ENCODE measurements at places on chromosomes 16 and 17. TPM values are rescaled to one million over a fixed set of nuclear protein-coding genes. Genes with fewer than 3 reads are reported as not detected.
A peak's percentile ranks its signal among the peaks of the same experiment; 100 is the strongest.

Gene CARD14
- not detected for total RNA-seq

Gene MAFG
- total RNA-seq, result 49.4 TPM

Gene NPIPB2
- 35.5 TPM for total RNA-seq

Gene SOX15
- total RNA-seq, result 0.26 TPM

Gene TMEM88
- 2.7 TPM for total RNA-seq

Gene PHOSPHO1
- total RNA-seq, result not detected

Gene ZNF594
- 19.7 TPM for total RNA-seq

GRCh38 chr16:75758215-75758614 lies 31.9 kb upstream of the CPHXL start:
- H3K36me3 ChIP-seq, result no peaks in the 10 kb centered on the region
- no peak for DNase-seq
- H3K4me1 ChIP-seq, result peaks cover 5% of the 10 kb centered on the region
- H3K27me3 ChIP-seq, result peaks cover 9% of the 10 kb centered on the region
- no peak overlapping the region for H3K4me3 ChIP-seq

GRCh38 chr16:10935226-10935915 lies 6.9 kb downstream of the DEXI start:
- no peaks in the 10 kb centered on the region for H3K27me3 ChIP-seq
- no peak overlapping the region for H3K4me3 ChIP-seq
- no peak overlapping the region for H3K27ac ChIP-seq
- no peak for DNase-seq

GRCh38 chr16:64627288-64627687 lies 494.6 kb downstream of the CDH11 start:
- no peak overlapping the region for H3K4me3 ChIP-seq
- H3K27ac ChIP-seq, result no peak overlapping the region
- no peak for DNase-seq
- no peaks in the 10 kb centered on the region for H3K27me3 ChIP-seq
- H3K4me1 ChIP-seq, result no peaks in the 10 kb centered on the region

DNA sequence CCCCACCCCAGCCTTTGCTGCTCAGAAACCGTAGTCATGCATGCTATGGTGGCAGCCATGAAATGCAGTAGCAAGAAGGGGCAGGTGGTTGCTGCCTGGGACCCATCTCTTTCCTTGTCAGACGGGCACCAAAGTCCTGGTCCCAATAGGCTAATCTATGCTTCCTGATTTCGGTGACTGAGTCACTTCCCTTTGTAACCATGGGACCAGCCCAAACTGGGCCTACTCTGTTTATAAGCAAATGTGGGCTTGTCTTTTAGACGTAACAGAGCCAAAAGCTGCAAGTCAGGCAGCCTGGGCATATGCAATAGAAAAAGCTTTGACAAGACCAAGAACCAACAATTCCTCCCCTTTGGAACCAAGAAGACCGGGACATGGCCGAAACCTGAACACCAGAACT lies 99.1 kb upstream of the RBBP6 start:
- H3K27ac ChIP-seq, result no peak overlapping the region
- H3K4me1 ChIP-seq, result no peaks in the 10 kb centered on the region
- H3K36me3 ChIP-seq, result no peaks in the 10 kb centered on the region
- DNase-seq, result no peak
- peaks cover 15% of the 10 kb centered on the region for H3K27me3 ChIP-seq

DNA sequence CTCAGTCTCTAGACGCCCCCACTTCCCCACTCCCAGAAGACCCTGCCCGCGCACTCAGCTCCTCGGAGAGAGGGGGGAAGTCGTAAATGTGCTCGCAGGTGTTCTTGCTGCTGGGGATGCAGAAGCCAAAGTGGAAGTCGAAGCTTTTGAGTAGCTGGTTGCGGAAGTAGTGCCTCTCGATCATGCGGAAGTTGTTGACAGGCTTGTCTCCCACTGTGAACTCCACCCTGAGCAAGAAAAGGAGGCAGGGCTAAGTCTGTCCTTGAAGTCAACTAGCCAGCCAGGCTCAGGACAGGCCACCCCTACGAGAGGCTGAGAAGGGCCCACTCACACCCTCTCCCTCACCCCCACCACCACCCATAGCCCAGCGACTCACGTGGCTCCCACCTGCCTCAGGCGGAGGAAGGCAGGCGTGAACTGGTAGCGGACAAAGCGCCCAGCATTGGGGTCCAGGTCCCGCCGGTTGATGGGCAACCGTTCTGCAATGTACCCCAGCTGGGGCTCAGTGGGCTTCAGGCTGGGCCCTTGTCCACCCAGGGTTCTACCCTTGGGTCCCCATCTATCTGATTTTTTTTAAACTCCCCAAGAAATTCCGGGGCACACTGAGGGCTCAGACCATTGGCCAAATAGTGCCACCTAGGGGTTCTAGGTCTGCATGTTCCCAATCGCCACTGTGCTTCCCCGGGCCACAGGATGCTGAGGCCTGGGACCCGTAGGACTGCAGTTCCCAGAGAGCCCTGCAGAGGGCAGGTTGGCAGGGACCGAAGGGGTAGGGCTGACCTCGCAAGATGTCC lies 4.6 kb downstream of the UNC119 start:
- H3K4me1 ChIP-seq, result peaks cover 45% of the 10 kb centered on the region
- H3K36me3 ChIP-seq, result peaks cover 5% of the 10 kb centered on the region
- no peaks in the 10 kb centered on the region for H3K27me3 ChIP-seq

DNA sequence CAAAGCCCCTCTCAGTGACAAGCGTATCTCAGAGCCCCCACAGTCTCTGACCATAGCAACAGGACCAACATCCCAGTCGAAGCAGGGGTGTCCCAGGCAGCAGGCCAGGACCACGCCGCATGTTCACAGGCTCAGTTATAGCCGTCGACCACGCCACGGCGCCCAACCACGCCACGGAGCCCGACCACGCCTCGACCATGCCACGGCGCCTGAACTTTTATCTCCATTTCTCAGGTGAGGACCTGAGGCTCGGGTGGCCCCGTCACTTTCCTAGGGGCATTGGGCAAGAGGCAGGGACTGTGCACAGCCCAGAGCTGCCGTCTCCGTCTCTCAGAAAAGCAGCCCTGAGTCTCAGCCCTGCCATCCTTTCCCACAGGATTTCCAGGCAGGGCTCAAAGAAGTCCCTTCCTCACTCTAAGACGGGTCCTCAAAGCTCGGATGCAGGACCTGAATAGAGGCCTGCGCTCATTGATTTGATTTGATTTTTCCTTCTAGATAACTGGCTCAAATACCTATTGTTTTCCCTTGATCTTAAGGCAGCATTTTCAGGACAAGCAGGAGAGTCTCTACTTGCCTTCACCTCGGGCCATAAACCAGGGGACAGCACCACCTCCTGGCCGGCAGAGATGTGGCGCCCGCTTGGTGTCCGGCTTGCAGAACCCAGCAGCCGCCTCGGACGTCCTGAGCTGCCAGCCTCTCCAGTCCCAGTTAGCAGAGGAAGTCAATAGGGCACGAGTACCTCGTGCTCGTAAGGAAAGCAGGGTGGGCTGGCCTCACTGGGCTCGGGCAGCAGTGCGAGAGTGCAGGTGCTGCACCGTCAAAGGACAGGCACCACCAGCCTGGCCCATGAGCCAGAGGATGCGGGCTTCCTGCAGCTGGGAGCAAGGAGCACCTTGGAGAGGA lies 38.8 kb downstream of the C16orf95 start:
- H3K4me1 ChIP-seq, result peaks cover 12% of the 10 kb centered on the region
- H3K27ac ChIP-seq, result no peak overlapping the region
- H3K36me3 ChIP-seq, result no peaks in the 10 kb centered on the region
- DNase-seq, result peak; percentile 70

GRCh38 chr16:68331879-68332410 lies 21.1 kb downstream of the PRMT7 start:
- peak overlapping the region; percentile 18 for H3K27ac ChIP-seq
- no peak overlapping the region for H3K4me3 ChIP-seq
- peaks cover 6% of the 10 kb centered on the region for H3K36me3 ChIP-seq
- peaks cover 16% of the 10 kb centered on the region for H3K4me1 ChIP-seq
- H3K27me3 ChIP-seq, result no peaks in the 10 kb centered on the region

- no peaks in the 10 kb centered on the region for H3K36me3 ChIP-seq
- no peaks in the 10 kb centered on the region for H3K27me3 ChIP-seq
- no peak for DNase-seq
These were observed 18.5 kb downstream of the GAA start for GRCh38 chr17:80119839-80120238.

DNA sequence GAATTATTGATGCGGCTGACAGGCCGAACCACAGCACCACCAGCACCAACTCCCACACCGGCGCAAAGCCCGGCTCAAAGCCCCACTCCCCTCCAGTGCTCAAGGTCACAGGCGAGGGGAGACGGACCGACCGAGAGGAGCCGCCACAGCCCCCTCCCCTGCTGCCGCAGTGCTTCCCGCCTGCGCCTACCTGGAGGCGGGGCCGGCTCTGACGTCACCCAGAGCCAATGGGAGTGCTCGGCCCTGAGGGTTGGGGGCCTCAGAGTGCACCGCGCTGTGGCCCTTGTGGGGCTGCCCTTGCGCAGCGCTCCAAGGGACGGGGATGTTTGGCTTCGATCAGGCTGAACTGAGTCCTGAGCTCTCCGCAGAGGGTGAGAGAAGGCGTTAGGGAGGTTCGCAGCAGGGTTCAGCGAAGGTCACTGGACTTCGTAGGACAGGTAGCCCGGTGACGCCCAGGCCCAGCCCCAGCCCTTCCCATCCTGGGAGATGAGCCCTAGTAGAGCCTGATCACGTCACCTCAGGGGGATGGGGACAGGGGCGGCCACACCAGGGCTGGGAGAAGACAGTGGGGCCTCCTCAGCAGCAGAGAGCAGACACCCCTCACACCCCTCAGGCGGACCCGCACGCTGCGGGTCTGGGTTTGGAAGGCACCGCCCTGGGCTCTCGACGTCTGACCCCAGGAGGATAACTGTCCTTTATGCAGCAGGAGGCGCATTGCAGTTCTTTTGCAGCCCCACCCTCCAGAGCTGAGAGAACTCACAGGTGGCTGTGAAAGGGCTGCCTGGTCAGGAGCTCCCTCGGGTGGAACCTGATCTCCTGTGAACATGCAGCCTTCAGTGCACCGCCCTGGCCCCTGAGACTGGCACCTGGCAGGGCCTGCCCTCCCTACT lies 1.5 kb downstream of the NDRG4 start:
- DNase-seq, result no peak
- H3K4me3 ChIP-seq, result peak overlapping the region; percentile 36
- no peaks in the 10 kb centered on the region for H3K27me3 ChIP-seq
- peaks cover 13% of the 10 kb centered on the region for H3K4me1 ChIP-seq
- H3K27ac ChIP-seq, result no peak overlapping the region

- H3K4me3 ChIP-seq, result no peak overlapping the region
- peaks cover 6% of the 10 kb centered on the region for H3K4me1 ChIP-seq
- H3K27me3 ChIP-seq, result no peaks in the 10 kb centered on the region
- H3K36me3 ChIP-seq, result peaks cover 6% of the 10 kb centered on the region
- H3K27ac ChIP-seq, result no peak overlapping the region
These were observed 17.5 kb downstream of the RHOT1 start for GRCh38 chr17:32159586-32160438.

GRCh38 chr17:48792033-48792798 lies 24.8 kb downstream of the TTLL6 start:
- peak overlapping the region; percentile 79 for H3K27ac ChIP-seq
- H3K27me3 ChIP-seq, result peaks cover 40% of the 10 kb centered on the region
- H3K4me3 ChIP-seq, result no peak overlapping the region
- no peak for DNase-seq
- H3K4me1 ChIP-seq, result peaks cover 19% of the 10 kb centered on the region
- H3K36me3 ChIP-seq, result no peaks in the 10 kb centered on the region

DNA sequence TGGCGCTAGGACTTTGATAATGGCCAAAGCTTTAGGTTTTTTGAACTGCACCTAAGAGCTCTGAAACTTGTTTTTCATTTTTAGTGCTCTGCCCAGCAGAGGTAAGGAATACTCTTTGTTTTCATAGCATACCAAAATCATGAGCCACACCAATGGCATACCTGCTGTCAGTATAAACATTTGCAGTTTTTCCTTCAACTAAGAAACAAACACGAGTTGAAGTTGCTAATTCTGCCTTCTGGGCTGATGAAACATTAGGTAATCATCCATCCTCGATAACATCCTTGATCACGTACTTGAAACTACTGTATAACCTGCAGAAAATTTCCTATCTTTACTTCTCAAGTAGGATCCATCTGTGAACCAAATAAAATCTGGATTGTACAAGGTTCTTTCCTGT lies 20.6 kb upstream of the B4GALNT2 start:
- peaks cover 13% of the 10 kb centered on the region for H3K27me3 ChIP-seq
- no peak overlapping the region for H3K27ac ChIP-seq
- H3K4me3 ChIP-seq, result no peak overlapping the region
- H3K36me3 ChIP-seq, result no peaks in the 10 kb centered on the region
- H3K4me1 ChIP-seq, result no peaks in the 10 kb centered on the region
- DNase-seq, result no peak

- no peaks in the 10 kb centered on the region for H3K27me3 ChIP-seq
- peaks cover 6% of the 10 kb centered on the region for H3K36me3 ChIP-seq
- no peak overlapping the region for H3K4me3 ChIP-seq
- no peak for DNase-seq
These were observed 37.8 kb downstream of the GOSR1 start for GRCh38 chr17:30514895-30515596.

DNA sequence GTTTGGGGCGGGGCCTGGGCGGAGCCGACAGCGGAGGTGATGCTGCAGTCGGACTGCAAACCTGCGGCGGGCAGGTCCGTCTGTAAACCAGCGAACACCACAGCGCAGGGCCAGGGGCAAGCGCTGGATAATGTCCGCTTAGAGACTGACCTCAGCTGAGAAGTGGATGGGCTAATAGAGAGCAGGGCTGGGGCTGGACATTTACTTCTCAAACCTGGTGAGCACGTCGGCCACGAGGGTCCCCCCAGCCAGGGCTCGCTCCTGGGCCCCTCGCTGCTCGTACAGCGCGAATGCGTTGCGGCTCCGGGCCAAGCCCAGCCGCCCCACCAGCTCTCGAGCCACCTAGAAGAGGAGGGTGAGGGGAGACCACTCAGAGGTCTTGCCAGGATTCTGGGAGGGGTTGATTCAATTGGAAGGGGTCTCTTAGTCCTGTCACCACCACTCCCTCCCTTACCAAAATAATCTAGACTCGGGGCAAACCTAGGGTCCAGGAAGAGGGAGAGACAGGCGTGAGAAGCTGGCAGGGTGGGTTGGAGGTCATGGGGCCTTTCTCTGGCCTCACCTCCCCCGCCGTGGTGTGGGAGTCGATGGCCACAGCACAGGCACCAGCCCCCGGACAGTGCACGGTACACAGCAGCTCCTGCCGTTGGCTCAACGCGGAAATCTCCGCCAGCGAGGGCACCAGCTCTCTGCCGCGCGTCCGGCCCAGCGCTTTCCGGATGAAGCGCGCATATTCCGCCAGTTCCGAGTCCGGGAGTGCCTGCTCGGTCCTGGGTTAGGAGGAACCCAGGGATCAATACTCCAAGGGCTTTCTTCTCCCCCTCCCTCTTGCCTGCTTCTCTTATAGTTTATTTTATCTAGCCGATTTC lies 5.8 kb downstream of the PLEKHH3 start:
- H3K27ac ChIP-seq, result no peak overlapping the region
- no peak for DNase-seq
- H3K27me3 ChIP-seq, result peaks cover 23% of the 10 kb centered on the region
- H3K36me3 ChIP-seq, result no peaks in the 10 kb centered on the region

- no peak overlapping the region for H3K27ac ChIP-seq
- no peaks in the 10 kb centered on the region for H3K36me3 ChIP-seq
- no peak overlapping the region for H3K4me3 ChIP-seq
- H3K27me3 ChIP-seq, result peaks cover 11% of the 10 kb centered on the region
These were observed 152.0 kb downstream of the KCNJ12 start for GRCh38 chr17:21528031-21528695.

- no peaks in the 10 kb centered on the region for H3K27me3 ChIP-seq
- peaks cover 41% of the 10 kb centered on the region for H3K36me3 ChIP-seq
- H3K4me1 ChIP-seq, result peaks cover 73% of the 10 kb centered on the region
- H3K4me3 ChIP-seq, result peak overlapping the region; percentile 98
These were observed 4.9 kb downstream of the CCL5 start for GRCh38 chr17:35875072-35875799.

- H3K4me1 ChIP-seq, result peaks cover 14% of the 10 kb centered on the region
- peaks cover 5% of the 10 kb centered on the region for H3K36me3 ChIP-seq
- DNase-seq, result no peak
- no peaks in the 10 kb centered on the region for H3K27me3 ChIP-seq
- H3K4me3 ChIP-seq, result no peak overlapping the region
These were observed 6.9 kb downstream of the C17orf67 start for GRCh38 chr17:56826611-56827414.

Measured in natural killer cell treated with Interleukin-12 subunit alpha and Interleukin-12 subunit beta and Interleukin-15 and Interleukin-18, amount 100 ng/mL, for 72 hours (primary cell).